Brain microvascular endothelial cell (primary cell): ENCODE measurements at places on chromosomes 1 and 21.

DNA sequence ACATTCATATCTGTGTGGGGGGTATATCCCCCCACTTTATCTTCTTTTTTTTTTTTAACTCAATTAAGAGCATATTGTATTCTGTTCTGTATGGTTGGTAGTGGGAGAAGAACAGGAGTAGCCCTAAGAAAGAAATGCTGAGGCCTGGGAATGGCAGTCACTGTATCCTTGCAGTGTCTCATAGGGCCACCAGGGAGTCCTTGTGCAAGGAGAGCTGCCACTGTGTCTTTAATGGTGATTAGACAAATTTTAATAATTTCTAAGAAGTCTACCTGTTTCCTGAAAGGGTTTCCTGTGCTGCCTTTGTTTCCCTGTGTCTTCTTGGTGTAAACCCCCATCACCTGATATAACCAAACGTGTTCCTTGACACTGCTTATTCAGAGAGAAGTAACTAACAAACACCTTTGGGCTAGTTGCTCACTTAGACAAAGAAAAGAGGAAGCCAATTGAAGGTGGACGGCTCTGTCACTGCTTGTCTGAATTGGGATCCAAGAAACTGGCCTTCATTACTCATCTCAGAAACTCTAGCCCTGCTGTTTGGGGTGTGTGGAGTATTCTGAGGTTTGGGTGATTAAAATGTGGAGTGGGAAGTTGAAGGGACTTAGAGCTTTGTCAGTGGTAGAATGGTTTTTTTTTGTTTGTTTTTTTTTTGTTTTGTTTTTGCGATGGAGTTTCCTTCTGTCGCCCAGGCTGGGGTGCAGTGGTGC is 15.2 kb downstream of the GIPC2 start:
- no peak for DNase-seq

DNA sequence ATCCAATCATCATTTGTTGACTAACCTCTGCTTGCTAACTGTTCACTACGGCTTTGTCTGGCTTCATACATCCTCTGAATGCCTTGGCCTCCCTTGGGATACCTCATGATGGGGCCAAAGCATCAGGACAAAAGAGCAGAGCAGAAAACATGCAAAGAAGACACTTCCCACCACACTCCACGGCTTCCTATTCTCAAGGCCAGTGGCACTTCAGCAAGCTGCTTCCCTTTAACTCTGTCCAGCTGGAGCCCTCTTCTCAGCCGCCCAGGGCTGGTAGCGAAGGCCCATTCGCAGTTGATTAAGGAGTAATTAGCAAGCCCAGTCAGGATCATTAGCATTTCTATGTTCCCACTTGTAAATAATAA is 224.3 kb upstream of the FGGY start:
- DNase-seq = no peak

GRCh38 chr1:172382990-172383389 is 37.5 kb upstream of the C1orf105 start:
- DNase-seq = no peak

DNA sequence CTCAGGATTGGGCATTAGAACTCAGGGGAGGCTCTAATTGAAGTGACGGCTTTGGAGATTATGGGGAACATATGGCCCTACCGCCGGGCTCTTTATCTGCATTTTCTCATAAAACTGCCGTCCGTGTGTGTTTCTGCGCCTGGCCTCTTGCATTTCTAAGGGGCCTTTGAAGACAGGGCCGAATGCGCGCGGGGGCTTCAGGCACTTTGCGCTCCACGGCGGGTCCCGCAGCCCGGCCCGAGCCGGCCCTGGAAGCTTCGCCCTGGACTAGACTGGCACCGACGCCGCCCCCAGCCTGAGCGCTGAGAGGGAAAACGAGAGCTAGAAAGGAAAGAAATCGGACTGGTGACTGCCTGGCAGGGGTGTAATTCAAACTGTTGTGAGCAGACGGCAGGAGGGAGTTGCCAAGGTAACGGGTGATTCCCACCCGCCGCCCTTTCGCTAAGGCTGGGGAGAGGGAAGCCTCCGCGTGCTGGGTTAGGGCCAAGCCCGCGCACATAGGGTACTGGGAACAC is 120.7 kb downstream of the LMX1A start:
- no peak for DNase-seq

DNA sequence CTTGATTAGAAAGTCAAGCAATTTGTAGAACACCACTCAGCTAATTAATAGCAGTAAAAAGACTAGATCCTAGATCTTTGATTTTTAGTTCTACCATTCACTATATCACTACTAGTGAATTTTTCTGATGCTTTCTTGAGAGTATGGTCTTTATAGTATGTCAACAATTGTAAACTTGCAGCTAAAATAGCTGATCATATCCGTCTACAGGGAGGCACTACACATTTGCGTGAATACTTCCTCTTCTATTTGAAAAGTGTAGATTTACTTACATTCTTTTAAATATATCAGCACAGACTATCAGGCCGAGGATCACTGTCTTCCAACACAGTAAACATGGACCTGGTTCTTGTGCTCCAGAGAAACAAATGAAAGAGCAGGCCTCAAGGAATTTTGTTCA is 18.6 kb upstream of the PTPRC start:
- DNase-seq = no peak

- no peak for DNase-seq
These were observed 109.2 kb upstream of the SERTAD4 start for GRCh38 chr1:210123383-210123782.

GRCh38 chr1:204203206-204203767 is 7.0 kb upstream of the KISS1 start:
- DNase-seq = no peak

DNA sequence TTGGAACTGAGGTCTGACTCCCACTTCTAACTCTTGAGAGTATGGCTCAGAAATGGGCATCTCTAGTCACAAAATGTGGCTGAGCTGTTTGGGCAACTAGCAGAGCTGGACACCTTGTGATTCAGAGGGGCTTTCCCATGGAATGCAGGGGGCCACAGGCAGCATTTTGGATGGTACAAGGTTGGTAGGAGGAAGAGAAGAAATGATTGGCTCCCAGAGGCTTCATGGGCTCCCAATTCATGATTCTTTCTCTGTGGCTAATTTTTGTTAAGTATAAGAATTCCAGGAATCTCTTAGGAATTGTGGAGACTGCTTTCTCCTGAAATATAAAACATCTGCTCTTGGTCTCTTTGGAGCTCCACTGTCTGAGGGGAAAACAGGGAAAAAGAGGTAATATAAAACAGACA is 49.7 kb downstream of the PBX1 start:
- DNase-seq = no peak
